Frontal cortex (tissue), 4 donors: ENCODE measurements at places on chromosomes 5 and 9.
A peak's percentile ranks its signal among the peaks of the same experiment; 100 is the strongest.

GRCh38 chr5:71922584-71923106 is 184.6 kb upstream of the MAP1B start:
- no peak for DNase-seq

DNA sequence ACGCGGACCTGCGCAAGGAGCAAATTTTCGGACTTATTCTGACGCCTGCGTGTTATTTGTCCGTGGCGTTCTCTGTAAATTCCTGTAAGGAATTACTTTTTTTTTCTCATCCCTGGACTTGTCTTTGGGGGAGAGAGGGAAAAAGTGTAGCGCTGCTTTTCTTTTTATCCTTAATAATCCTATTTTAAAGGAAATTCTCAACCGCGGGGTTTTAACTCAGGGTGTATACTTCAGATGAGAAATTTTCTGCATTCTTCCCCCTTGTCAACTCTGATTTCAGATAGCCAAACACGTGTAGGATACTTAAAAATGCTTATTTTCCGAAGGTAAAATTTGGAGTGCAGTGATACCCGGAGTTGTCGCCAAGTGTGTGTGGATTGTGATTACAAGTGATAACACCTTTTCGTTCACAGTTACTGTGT is 853 bp downstream of the DCP2 start:
- DNase-seq = no peak

DNA sequence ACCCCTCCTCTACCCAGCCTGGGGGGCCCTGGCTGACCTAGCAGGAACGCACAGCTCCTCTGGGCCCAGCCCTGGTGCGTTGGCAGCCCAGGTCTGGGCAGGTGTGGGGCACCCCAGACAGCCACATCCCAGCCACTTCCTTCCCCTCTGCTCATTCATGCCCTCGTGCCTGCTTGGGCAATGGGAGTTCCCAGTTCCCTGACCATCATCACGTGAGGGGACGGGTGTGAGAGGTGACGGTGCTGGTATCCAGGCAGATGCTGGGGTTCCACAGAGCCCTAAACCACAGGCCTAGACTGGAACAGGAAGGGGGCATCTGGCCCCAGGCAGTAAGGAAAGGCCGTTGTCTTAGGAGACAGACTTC is 8.4 kb downstream of the RALGDS start:
- DNase-seq = no peak

DNA sequence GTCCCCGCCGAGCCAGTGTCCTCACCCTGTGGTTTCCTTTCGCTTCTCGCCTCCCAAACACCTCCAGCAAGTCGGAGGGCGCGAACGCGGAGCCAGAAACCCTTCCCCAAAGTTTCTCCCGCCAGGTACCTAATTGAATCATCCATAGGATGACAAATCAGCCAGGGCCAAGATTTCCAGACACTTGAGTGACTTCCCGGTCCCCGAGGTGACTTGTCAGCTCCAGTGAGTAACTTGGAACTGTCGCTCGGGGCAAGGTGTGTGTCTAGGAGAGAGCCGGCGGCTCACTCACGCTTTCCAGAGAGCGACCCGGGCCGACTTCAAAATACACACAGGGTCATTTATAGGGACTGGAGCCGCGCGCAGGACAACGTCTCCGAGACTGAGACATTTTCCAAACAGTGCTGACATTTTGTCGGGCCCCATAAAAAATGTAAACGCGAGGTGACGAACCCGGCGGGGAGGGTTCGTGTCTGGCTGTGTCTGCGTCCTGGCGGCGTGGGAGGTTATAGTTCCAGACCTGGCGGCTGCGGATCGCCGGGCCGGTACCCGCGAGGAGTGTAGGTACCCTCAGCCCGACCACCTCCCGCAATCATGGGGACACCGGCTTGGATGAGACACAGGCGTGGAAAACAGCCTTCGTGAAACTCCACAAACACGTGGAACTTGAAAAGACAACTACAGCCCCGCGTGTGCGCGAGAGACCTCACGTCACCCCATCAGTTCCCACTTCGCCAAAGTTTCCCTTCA is 1.4 kb downstream of the GLIS3 start:
- peak; percentile 17 for DNase-seq

- no peak for DNase-seq
Observed at GRCh38 chr5:88396751-88397281, 128.2 kb upstream of the TMEM161B start.

DNA sequence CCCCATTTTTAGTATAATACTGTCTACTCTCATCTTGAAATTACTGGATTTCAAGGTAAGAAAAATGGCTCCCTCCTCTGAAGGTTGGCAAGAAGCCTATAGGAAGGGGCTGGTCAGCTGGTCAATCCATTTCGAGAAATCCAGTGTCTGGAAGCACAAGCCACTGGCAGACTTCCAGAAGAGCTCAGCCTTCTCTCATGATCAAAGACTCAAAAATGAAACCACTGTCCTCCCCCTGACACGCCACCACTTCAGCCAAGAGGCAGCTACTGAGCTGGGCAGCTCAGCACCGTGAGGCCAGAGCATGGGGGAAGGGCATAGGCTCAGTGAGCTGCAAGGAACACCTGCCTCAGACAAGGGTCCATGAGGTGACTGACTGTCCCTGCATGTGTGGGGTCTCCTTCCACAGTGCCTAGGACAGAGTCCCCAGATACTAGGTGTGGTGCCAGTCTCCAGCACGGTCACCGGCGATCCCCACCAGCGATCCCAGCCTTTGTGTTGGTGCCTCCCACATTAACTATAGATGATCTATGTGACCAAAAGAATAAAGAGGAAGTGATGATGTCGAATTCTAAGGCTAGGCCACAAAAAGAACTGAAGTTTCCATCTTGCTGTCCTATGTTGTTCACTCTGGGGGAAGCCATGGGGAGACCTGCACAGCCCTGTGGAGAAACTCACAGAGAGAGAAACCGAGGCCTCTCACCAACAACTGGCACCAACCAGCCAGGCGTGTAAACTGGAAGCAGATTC is 100.1 kb upstream of the LRRTM2 start:
- DNase-seq = no peak

DNA sequence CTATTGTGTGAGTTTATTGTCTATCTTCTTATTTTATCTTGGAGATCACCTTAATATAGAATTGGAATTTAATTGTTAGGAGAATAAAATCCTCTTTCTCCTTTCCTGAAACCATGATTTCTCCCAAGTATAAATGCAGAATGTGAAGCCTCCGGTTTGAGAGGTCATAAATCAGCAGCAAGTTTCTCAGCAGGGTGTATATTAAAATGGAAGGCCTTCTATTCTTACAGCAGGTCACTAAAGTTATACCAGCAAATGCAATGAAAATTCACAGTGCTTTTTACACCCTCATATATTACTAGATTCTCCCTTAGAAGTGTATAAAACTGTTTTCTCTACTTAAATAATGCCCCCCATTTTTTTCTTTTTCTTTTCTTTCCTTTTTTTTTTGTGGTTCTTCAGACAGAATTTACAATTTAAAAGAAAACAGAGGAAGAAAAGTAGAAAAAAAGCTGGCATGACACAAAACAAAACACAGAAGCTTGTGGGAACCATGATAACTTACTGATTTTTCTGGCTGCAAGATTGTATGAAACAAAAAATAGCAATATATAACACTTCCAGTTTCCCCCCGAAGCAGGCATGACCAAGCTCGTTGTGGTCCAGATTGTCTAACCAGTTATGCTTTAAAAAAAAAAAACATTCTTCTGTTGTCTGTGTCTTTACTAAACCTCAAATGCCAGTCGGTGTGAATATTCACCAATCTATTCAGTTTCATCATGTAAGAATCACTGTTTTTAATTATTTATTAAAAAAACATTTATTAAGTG is 211.2 kb downstream of the RAB3C start:
- DNase-seq = no peak

DNA sequence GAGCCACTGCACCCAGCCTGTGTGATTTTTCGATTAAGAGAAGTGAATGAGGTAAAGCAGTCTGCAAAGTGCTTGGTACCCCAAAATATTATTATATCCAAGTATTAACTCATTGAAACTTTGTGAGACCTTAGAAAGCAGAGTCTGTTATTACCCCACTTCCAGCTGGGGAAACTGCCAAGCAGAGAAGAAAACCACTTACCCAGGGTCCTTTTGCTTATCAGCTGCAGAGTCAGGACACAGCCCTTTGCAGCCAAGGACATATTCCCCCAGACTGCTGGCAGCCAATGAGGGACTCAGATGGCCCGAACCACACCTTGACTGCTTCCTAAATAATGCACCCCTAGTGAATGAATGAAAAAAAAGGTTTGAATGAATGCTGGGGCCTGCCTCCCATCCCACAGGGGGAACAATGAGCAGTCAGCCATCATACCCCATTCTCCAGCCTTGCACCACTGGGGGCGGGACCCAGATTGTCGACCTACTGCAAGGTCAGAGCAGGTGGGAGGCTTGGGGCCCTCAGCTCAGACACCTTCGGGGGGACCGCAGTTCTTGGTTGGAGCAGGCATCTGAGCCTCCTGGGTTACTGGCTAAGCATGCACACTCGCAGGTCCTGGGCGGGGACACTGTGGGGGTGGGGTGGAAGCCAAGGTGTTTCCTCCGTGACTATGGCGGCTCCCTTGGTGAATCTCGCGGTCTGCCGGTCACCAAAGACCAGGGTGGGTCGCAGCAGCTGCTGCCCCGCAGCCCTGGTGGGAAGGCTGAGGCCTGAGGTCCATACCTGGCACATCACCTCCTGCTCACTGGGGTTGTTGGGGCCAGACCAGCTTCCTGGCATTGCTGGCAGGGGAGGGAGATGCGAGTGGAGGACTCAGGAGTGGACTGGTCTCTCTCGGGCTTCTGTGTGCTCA is 29.7 kb downstream of the PRRT1B start:
- DNase-seq = no peak

- DNase-seq = no peak
Observed at GRCh38 chr9:130854092-130854491, 19.0 kb downstream of the ABL1 start.

DNA sequence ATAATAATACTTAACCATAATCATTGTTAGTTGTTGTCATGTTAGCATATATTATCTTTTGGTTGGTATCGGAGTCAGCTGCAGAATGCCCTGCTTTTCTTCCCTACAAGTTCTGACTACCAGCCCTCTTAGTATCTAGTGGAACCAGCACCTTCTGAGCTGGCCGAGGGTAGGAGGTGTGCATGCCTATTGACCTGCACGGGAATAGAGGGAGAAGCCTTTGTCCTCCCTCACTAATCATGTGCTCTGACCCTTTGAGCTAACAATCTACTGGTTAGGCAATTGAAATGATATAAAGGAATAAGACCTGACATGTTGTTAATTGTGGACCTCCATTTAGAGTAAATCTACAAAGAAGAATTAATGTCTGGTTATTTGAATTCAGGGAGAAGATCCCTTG is 4.1 kb downstream of the PCSK5 start:
- no peak for DNase-seq

DNA sequence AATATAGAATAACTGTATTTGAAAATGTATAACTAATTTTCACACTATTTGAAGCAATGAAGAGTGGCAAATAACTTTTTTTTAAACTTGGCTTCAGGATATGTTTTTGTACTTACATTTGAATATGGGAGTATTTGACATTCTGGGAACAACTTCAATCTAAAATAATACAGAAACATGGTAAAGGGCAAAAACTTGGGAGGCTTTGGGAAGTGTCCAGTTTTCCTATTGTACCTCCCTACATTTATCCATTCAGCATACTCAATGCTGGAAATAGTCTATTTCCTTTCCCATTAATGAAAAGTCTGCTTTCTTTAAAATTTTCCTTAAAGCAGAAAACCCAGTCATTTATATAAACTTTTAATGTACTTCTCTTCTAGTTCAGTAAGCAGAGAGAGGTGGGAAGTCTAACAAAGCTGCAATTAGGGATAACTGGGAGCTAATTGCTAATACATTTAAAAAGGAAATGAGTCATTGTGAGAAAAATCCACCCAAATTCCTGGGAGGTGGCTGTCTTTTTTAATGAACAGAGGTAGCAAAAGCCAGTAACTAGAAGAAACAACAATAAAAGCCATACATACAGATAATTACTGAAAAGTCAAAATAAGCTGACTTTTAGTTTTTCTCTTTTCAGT is 128.8 kb downstream of the FBN2 start:
- no peak for DNase-seq

DNA sequence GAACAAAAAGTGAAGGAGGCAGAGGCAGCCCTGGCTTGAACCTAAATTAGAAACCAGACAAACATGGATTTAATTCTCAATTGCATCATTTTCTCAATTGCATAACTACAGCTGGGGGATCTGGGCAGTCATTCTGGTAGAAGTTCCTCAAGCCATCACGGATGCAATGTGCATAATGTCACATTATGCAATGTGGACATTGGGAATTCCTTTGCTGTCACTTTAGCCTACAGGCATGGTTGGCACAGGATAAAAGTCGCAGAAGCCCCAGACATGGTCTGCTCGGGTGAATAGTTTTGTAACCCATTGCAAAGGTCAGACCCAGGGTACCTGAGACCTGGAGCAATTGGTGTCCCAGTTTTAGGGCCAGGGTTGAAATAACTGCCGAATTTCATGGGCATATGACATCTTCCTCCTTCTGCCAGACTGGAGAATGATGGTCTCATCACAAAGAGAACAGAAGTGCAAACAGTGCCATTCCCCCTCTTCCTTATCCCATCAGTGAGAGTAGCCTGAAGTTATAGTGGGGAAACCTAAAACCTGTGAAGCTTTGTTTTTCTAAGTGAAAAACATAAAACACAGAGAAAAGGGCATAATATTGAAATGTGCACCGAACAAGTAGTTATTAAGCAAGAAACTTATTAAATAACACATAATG is 290.8 kb downstream of the MSX2 start:
- DNase-seq = no peak

DNA sequence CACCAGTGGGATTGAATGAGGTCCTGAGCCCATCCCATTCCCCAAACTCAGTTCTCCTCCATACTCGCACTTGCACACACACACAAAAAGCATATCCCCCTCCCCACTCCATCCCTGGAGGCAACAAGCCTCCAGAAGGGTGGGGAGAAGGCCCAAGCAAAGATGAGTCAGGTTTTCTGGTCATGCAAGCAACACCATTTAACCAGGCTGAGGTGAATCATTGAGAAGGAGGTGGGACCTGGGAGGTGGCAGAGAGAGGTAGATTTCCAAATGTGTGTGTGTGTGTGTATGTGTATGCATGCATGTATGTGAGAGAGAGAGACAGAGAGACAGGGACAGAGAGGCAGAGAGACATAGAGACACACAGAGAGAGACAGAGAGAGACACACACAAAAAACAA is 185.2 kb upstream of the TRIM32 start:
- DNase-seq = no peak

- no peak for DNase-seq
Observed at GRCh38 chr5:115522832-115523403, 21.7 kb downstream of the FEM1C start.

DNA sequence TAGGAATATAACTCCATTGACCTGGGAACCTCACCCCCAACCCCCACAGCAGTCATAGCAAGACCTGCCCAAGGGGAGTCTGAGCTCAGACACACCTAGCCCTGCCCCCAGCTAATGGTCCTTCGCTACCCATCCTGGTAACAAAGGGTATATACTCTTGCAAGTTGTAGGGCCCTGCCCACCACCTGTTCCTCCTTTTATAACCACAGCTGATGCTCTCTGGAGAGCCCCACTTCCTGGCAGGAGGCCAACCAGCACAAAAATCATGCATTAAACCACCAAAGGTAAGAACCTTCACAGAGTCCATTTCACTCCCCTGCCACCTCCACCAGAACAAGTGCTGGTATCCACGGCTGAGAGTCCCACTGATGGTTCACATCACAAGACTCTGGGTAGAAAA is 1195.3 kb upstream of the SEMA6A start:
- DNase-seq = no peak
